ENCODE measurements at places on chromosomes 5 and 9.

- no peak for DNase-seq
Observed at GRCh38 chr9:37119360-37119759, 1.0 kb upstream of the ZCCHC7 start.

- no peak for DNase-seq
Observed at GRCh38 chr5:67181648-67182221, 14.9 kb downstream of the CD180 start.

DNA sequence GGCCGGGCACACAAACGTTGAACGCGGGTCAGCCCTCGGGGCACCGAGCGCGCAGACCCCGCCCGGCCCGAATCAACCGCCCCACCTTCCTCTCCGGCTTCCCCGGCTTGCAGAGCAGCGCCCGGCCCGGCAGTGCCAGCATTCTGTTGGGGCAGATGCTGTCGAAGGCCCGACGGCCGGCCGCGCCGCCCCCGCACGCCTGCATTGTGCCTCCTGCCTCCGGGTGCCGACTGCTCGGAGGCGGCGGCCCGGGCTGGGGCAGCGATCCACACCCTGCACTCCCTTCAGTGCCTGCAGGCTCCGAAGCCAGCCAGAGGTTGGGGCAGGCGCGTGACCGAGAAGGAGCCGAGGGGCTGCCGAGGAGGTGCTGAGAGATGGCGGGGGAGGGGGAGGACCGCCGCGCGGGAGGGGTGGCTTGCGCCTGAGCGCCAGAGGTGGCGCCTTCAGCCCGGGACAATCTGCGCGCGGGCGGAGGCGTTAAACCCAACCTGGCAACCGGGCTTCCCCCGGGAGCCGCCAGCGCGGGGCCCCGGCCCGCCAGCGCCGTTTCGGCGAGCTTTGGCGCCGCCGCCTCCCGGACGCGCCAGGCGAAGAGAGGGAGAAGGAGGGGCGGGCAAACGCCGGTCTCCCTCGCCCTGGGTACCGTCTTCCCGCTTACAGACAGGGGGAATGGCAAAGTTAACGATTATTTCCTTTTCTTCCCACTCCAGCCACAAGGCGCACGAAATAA, at the start of gene MCIDAS:
Gene MCIDAS, minus strand, starts transcription at position 382 of the 730 bp plus-strand sequence. Its CDS starts 177 bp downstream, at position 205.
- DNase-seq: peak; percentile 76

GRCh38 chr5:102077920-102078319, 218.2 kb downstream of the SLCO4C1 start:
- peak; percentile 15 for DNase-seq

DNA sequence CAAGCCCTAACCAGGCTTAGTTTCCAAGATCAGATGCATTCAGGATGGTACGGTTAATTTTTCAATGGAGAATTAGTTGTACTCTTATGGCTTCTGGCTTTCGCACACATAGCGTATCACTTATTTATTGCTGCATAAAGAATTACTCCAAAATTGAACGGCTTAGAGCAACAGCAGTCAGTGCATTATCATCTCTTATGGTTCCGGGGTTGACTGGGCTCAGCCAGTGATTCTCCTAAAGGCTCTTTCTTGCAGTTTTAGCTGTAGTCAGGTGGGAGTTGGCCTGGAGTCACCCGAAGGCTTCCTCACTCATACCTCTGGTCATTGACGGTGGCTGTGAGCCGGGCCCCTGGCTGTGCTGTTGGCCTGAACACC, 595 bp upstream of the GRHPR start:
- no peak for DNase-seq

DNA sequence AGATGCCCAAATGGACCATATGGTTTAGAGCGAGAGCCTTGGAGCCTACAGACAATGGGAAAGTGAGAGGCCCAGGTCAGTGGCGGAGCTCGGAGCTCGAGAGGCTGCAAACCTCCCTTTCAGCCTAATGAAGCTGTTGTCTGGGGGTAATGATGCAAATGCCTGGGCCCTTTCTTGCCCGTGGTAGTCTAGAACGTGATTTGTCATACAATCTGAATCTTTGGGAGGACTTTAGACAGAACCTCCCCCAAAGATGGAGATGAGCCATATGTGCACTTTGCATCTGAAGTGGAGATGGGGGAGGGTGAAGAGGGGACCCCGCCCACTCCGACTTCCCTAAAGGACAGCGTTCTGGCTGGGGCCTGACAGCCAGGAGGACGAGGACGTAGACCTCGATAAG, 10.3 kb upstream of the NEUROG1 start:
- DNase-seq: no peak

- no peak for DNase-seq
Observed at GRCh38 chr5:156330141-156330870, 3.3 kb downstream of the SGCD start.

DNA sequence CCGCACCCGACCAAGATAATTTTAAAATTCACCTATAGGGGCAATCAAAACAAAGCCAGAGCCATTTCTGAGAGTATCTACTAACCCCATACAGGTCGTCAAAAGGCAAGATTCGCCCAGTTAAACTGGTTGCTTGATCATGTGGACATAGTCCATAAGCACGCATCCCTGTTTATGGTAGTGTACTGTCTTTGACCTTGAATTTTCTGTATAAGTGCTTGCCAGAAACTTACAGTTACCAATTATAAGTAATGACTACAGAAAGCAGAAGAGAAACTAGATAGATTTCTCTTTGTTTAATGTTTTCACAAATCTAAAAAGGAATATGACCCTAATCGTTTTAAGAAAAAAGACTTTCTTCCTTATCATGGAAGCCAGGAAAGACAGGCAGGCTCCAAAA, 25.6 kb downstream of the SLC31A1 start:
- DNase-seq: no peak

GRCh38 chr5:127515693-127516440, 1.6 kb upstream of the PRRC1 start:
- DNase-seq: no peak

- DNase-seq: peak; percentile 43
Observed at GRCh38 chr5:982377-983237, 26.0 kb upstream of the NKD2 start.

GRCh38 chr9:109444771-109445320, 53.3 kb downstream of the PTPN3 start:
- DNase-seq: no peak

- no peak for DNase-seq
Observed at GRCh38 chr5:154653764-154654485, 101.3 kb upstream of the LARP1 start.

- no peak for DNase-seq
Observed at GRCh38 chr9:73165911-73166310, 14.2 kb downstream of the ANXA1 start.

DNA sequence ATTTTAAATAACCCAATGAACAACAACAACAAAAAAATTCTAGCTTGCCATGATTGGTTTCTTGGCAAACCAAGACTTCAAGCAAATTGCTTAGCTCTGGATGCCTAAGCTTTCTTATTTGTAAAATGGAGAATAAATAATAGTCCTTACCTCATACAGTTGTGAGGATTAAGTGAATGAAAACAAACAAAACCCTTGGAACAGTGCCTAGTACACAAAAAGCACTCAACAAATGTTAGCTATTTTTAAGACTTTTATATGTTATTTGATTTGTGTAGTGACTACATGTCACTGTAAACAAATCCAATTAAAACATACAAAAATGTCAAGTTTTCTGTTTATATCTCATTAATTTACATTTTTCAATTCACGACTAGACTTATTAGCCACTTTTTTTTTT, 13.5 kb upstream of the HOMER1 start:
- DNase-seq: no peak

DNA sequence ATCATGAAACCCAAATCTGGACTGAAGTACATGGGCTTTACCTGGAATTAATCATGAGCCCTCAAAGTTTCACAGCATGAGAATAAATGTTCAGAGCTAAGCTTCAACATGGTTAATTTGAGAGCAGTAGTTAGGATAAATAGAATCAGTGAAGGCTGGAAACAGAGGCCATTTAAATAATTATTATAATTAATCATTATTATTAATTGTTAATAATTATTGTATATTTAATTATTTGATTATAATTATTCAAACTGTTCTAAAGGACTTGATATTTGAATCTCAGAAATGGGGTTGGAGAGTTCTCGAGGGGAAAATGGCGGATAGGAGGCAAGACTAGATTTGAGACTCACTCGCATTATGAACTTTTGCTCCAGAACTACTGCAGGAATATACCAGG, 119.6 kb upstream of the ITGA1 start:
- no peak for DNase-seq

- DNase-seq: no peak
Observed at GRCh38 chr9:36093384-36093783, 43.1 kb upstream of the GLIPR2 start.

DNA sequence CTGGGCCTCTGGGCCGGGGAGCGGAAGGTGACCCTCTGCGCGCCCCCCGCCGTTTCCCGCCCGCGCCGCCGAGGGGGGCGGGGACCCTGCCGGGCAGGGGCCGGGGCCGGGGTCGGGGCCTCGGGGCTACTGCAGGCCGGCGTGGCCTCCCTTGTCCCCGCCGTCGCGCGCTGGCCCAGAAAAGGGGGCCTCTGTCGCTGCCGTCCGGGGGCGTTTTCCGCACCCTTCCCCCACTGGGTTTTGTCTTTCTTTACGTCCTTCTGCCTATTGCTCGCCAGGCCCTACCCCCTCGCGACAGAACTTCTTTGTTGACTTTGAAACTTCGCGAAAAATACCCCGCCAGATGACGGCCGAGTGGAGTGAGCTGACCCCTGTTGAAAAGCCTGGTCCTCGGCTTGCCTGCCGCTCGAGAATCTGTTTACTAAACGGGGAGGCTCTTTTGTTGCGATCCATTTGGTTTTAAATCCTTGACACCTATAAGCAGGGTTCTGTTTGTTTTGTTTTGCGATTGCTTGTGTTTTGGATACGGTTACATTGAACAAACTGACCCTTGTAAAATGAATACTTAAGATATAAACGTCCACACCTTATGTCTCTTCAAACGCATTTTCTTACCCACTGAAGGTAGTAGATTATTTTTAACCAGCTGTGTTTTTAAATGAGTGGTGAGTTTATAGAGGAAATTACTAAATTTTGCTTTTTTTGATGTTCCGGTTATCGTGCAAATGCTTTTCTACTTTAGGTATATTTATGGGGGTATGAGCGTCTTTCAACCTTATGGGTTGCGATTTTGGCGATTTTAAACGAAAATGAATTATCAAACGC, 765 bp downstream of the MARCHF6 start:
- peak; percentile 62 for DNase-seq
